ENCODE measurements at places on chromosomes 7 and 10. TPM values are rescaled to one million over a fixed set of nuclear protein-coding genes. Genes with fewer than 3 reads are reported as not detected.

The CDK14 gene
- total RNA-seq: 26.8 TPM

The FKBP6 gene
- total RNA-seq: not detected

The DDIT4 gene
- 1,317 TPM for total RNA-seq

The AFAP1L2 gene
- total RNA-seq: 137 TPM

DNA sequence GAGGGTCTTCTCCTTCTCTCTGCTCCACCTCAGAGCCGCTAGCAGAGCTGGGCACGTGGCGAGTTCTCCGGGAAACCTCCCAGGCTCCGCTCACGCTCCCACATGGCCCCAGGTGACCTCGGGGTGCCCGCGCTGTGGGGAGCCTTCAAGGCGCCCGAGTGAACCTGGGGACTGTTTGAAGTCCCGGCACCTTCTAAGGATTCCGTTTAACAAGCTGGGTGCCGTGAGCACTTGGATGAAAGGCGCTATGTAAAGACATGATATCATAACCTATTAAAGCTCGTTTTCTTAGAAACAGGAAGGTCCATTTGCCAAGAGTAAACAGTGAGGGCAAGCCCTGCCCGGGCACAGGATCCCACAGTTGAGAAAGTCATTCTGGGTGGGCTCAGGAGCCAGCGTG lies 15.8 kb upstream of the MYL10 start:
- H3K36me3 ChIP-seq: no peaks in the 10 kb centered on the region
- no peaks in the 10 kb centered on the region for H3K27me3 ChIP-seq

The ATOH7 gene
- total RNA-seq: 0.42 TPM

The MLXIPL gene
- 54.8 TPM for total RNA-seq

DNA sequence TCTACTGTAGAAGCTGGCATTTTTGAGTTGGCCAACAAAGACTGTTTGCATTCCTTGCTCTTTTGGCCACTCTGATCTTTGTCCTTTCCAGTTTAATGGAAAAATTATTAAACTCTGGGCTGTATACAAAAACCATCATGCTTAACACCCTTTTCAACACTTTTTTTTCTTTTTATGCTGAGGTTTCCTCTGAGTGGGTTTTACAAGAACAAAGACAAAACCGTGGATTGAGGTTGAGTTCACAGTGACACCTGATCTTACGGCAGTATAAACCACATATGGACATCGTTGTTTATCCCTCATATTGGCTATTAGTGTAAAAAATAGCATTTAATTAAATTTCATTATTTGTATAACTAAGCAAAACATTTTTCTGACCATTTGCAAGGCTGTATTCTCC lies 21.8 kb downstream of the MGAM start:
- no peak for DNase-seq
- H3K4me3 ChIP-seq: no peak overlapping the region
- H3K27ac ChIP-seq: no peak overlapping the region
- no peaks in the 10 kb centered on the region for H3K36me3 ChIP-seq

The TBC1D12 gene
- total RNA-seq: 30.0 TPM

DNA sequence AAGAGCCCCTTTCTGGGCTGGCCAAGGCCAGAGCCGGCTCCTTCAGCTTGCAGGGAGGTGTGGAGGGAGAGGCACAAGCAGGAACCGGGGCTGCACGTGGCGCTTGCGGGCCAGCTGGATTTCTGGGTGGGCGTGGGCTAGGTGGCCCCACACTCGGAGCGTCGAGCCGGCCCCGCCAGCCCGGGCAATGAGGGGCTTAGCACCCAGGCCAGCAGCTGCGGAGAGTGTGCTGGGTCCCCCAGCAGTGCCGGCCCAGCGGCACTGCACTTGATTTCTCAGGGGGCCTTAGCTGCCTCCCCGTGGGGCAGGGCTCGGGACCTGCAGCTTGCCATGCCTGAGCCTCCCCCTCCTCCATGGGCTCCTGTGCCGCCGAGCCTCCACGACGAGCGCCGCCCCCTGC lies 48.1 kb downstream of the SH2D4B start:
- no peaks in the 10 kb centered on the region for H3K4me1 ChIP-seq
- no peak overlapping the region for H3K27ac ChIP-seq
- no peaks in the 10 kb centered on the region for H3K36me3 ChIP-seq

- H3K4me3 ChIP-seq: no peak overlapping the region
- no peak overlapping the region for H3K27ac ChIP-seq
- H3K27me3 ChIP-seq: no peaks in the 10 kb centered on the region
- H3K36me3 ChIP-seq: no peaks in the 10 kb centered on the region
Measured at GRCh38 chr7:435630-436366, 83.8 kb downstream of the PDGFA start.

The TBXAS1 gene
- total RNA-seq: 21.4 TPM

- H3K4me1 ChIP-seq: no peaks in the 10 kb centered on the region
- no peaks in the 10 kb centered on the region for H3K36me3 ChIP-seq
- no peak overlapping the region for H3K4me3 ChIP-seq
- no peak overlapping the region for H3K27ac ChIP-seq
- no peak for DNase-seq
Measured at GRCh38 chr7:13737563-13737962, 251.9 kb downstream of the ETV1 start.

DNA sequence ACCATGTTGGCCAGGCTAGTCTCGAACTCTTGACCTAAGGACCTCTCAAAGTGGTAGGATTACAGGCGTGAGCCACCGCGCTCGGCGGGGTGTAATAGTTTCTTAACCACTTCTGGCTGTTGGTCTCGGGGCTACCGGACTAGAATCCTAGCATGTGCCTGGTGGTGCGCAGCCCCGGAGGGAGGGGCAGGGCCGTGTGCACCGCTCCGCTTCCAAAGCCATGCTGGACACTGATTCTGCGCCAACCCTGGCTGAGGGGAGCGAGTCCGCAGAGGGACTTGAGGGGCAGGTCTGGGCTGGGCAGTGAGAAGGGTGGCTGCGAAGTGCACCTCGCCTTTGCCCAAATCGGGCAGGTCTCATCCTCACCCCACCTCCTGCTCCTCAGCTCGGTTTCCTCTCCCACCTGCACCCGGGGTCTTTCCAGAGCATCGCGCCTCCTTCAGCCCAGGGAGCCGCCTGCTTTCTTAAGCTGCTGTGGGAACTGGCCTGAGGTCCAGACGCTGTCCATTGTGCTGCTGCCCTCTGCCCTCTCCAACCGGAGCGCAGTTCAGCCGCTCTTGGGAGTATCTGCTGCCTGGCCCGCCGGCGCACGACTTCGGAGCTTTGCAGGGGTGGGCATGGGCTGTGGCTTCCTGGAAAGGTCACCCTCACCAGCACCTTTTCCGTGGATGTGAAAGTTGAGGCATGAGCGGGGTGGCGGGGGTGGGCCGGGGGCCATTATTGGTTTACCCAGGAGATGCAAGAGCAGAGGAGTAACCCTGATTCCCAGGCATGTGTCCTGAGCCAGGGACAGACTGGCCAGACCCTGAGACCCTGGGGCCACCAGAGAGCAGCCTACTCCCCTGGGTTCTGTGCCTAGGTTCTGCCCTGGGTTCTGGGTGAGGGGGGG lies 422.6 kb upstream of the NUPR2 start:
- DNase-seq: no peak
- H3K4me1 ChIP-seq: no peaks in the 10 kb centered on the region
- H3K27me3 ChIP-seq: no peaks in the 10 kb centered on the region
- H3K4me3 ChIP-seq: no peak overlapping the region
- no peaks in the 10 kb centered on the region for H3K36me3 ChIP-seq

The WDFY4 gene
- 16.5 TPM for total RNA-seq

DNA sequence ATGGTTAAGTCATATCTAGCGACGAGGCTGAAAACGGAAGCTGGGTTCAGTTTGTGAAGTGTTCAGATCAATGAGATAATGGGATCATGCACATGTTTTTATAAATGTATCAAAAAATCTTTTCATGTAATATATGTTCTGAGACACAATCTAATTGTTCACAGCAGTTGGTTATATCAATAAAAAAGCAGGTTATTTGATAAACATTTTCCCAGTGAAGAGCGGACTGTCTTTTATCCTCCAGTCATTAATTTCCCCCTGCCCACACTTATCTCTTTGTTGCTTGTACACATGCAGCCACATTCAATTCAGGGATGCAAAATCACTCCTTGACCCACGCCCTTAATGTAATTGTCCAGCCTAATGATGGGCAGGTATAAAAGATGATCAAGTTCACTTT lies 563.1 kb downstream of the INHBA start:
- H3K27ac ChIP-seq: no peak overlapping the region
- no peak for DNase-seq
- H3K4me1 ChIP-seq: no peaks in the 10 kb centered on the region

The PIK3CG gene
- 9.3 TPM for total RNA-seq

GRCh38 chr7:100863406-100863950 lies 3.7 kb upstream of the TRIP6 start:
- no peaks in the 10 kb centered on the region for H3K36me3 ChIP-seq
- H3K27me3 ChIP-seq: no peaks in the 10 kb centered on the region
- H3K4me3 ChIP-seq: no peak overlapping the region

GRCh38 chr10:125773687-125774543 lies 1.7 kb downstream of the MMP21 start:
- no peak overlapping the region for H3K27ac ChIP-seq
- no peaks in the 10 kb centered on the region for H3K36me3 ChIP-seq
- peak overlapping the region; percentile 17 for H3K4me3 ChIP-seq
- peaks cover 2% of the 10 kb centered on the region for H3K4me1 ChIP-seq
- H3K27me3 ChIP-seq: peaks cover 3% of the 10 kb centered on the region
- no peak for DNase-seq

DNA sequence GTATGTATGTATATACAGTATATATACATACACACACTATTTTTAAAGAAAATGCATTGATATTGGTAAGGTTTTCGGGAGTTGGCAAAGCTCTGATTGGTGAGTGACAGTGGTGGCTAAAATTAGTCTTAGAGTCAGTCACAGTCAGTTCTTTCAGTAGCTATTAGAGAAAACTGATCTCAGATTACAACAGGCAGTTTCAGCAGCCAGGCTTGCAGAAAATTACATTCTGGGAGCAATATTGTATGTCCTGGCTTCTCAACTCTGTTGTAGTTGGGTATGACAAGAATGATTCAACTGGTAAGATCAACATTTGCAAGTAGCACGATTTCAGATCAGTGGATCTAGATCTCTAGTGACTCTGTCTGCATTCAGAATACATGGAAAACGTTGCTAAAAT lies 897.9 kb upstream of the AUTS2 start:
- H3K36me3 ChIP-seq: no peaks in the 10 kb centered on the region
- H3K4me3 ChIP-seq: no peak overlapping the region
- DNase-seq: no peak
- H3K27ac ChIP-seq: no peak overlapping the region

DNA sequence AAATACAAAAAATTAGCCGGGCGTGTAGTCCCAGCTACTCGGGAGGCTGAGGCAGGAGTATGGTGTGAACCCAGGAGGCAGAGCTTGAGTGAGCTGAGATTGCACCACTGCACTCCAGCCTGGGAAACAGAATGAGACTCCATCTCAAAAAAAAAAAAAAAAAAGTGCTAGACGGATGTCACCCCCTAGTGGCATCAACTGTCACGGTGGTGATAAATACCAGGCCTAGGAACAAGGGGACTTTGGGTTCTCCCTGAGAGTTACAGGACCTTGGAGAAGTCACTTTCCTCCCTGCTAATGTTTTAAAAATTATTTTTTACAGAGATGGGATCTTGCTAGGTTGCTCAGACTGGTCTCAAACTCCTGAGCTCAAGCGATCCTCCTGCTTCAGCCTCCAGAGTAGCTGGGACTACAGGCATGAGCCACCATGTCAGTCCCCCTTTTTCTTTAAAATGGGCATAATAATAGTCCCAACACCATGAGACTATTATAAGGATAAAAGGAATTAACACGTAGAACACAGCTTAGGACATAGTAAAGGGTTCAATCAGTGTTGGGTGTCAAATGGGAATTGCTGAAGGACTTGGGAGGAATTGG lies 2.6 kb upstream of the TMEM130 start:
- no peak overlapping the region for H3K27ac ChIP-seq
- no peak overlapping the region for H3K4me3 ChIP-seq
- H3K4me1 ChIP-seq: no peaks in the 10 kb centered on the region
- H3K36me3 ChIP-seq: no peaks in the 10 kb centered on the region
- H3K27me3 ChIP-seq: peaks cover 24% of the 10 kb centered on the region
- DNase-seq: no peak

The STEAP1B gene
- 4.2 TPM for total RNA-seq

The PRKG1 gene
- total RNA-seq: 35.0 TPM

The AKR1C1 gene
- 94.8 TPM for total RNA-seq

GRCh38 chr7:101170617-101171441 lies 5.5 kb upstream of the VGF start:
- H3K4me3 ChIP-seq: no peak overlapping the region
- peaks cover 23% of the 10 kb centered on the region for H3K4me1 ChIP-seq
- no peak for DNase-seq

- H3K36me3 ChIP-seq: no peaks in the 10 kb centered on the region
- no peak overlapping the region for H3K27ac ChIP-seq
- H3K27me3 ChIP-seq: no peaks in the 10 kb centered on the region
- no peak overlapping the region for H3K4me3 ChIP-seq
- no peaks in the 10 kb centered on the region for H3K4me1 ChIP-seq
- no peak for DNase-seq
Measured at GRCh38 chr7:155834486-155835048, 22.3 kb upstream of the SHH start.

GRCh38 chr7:111012799-111013675 lies 77.9 kb upstream of the LRRN3 start:
- DNase-seq: no peak
- no peaks in the 10 kb centered on the region for H3K4me1 ChIP-seq
- H3K4me3 ChIP-seq: no peak overlapping the region

DNA sequence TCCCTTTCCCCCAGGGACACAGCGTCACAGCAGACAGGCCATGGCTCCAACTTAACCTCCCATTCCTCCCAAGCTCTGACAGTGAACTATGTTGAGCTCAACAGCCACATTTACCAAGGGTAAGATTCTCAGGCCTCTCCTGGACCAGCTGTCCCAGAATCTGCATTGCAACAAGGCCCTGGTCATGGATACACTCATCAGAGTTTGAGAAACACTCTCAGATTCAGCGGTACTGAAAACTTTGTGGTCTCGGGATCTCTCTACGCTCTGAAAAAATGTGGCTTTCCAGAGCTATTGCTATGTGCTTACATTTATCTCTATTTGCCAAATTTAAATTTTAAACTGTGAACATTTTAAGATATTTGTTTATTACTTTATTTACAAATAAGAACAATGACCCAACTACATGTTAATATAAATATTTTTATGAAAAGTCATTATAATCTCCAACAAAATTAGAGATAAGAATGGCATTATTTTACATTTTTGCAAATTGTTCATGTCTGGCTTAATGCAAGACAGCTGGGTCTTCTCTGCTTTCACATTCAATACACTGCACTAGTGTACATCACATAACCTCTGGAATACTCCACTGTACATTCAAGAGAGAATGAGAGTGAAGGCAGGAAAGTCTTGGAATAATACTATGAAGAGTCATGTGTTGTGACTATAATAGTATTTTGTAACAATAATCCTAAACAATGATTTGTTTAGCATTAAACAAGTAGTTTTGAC lies 190.9 kb upstream of the PITRM1 start:
- no peaks in the 10 kb centered on the region for H3K27me3 ChIP-seq
- no peak for DNase-seq
- H3K4me1 ChIP-seq: no peaks in the 10 kb centered on the region
- H3K27ac ChIP-seq: no peak overlapping the region
- no peak overlapping the region for H3K4me3 ChIP-seq

- no peak overlapping the region for H3K4me3 ChIP-seq
- no peaks in the 10 kb centered on the region for H3K4me1 ChIP-seq
- DNase-seq: no peak
- H3K27ac ChIP-seq: no peak overlapping the region
Measured at GRCh38 chr7:139043823-139044812, 8.3 kb upstream of the ZC3HAV1L start.
